ENCODE measurements at places on chromosomes 3 and 15.

DNA sequence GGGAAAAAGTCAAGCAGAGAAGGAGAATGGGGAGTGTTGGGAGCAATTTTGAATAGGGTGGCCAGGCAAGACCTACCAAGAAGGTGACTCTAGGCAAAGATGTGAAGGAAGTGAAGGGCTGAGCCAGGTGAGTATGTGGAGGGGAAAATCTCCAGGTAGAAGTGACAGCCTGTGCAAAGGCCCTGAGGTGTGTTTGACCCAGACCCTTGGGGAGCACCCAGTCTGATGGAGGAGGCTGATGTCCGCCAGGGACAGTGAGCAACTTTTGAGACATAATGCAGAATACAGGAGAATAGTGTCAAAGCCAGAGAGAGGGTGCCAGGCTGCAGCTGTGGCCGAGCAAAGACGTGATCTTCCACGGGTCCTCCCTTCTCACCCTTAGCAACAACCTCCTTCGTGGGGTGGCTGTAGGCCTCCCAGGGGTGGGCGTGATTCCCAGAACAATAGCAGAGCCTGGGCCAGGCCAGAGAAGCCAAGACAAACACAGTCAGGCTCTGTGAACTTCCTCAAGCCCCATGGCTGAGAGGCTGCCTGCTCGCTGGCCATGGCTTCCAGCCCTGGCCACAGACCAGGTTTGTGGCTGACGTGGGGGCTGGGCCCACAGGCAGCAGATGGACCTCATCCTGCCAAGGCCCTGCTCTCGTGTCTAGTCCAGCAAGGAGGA is 58.1 kb downstream of the SLC6A6 start:
- no peak for DNase-seq

DNA sequence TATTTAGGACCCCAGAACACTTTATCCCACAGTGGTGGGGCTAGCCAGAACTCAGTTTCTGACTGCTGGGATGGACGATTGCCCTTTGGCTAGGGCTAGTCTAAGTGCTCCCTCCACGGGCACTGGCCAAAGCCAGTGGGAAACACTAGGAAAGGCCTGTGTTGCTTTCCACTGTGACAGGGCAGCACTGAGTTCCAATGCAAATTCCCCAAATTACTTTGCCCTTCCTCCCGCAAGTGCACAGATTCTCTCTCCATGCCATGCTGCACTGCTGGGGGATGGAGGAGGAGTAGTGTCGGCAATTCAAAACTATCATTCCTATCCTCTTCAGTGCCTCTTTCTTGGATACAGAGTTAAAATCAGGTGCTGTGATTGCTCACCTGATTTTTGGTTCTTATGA is 100.0 kb downstream of the SH3GL3 start:
- DNase-seq, result no peak

DNA sequence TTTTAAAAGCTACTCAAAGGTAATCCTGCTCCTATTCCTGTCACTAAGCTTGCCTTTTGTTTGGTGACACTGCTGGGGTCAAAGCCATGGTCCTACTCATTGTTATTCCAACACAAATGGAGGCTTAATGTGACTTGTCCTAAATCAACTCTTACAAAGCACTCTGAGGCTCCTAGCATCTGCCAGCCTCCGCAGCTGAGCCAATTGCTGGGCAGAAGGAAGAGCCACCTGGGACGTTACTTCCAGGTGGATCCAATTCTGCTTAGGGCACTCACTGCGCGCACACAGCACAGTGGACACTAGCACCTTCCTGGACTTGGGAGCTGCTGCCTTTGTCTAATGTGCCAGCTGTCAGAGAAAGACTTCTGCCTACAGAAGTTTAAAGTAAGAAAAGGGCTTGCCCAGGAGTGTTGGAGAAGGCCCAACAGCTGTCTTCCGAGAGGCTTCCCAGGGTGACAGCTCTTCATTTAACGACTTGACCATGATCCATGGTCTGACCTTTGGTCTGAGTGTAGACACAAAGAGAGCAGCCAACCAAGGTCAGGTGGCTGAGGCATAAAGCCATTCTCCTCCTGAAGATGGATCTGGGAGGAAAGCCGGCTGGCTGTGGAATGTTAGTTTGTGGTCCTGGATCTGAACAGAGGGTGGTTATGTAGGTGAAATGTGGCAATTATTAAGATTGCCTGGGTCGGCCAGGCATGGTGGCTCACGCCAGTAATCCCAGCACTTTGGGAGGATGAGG is 102.2 kb downstream of the AQP9 start:
- no peak for DNase-seq

DNA sequence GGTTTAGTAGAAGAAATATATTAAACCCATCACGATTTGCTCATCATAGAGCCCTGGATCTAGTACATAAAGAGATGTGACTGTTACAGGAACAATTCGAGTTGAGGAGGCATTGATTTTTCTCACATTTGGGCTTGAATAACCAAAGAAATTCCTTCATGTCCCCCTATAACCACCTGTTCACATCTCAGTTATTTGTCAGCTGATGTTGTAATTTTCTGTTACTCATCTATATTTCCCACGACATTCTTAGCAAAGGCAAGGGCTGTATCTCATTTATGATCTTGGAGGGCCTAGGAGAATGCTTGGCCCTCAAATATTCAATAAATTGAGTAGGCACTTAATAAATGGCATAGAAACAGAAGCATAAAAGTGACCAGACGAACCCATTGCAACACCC is 36.4 kb upstream of the GYG1 start:
- no peak for DNase-seq
